ENCODE measurements at places on chromosomes 6 and 20.
A peak's percentile ranks its signal among the peaks of the same experiment; 100 is the strongest.

GRCh38 chr6:89161326-89162046 is 15.6 kb downstream of the PM20D2 start:
- DNase-seq = no peak

GRCh38 chr6:34630040-34630439 is 66.5 kb downstream of the ILRUN start:
- no peak for DNase-seq

GRCh38 chr6:13400772-13401171 is 72.4 kb upstream of the TBC1D7 start:
- no peak for DNase-seq

- DNase-seq = no peak
These were observed 42.3 kb downstream of the ANKEF1 start for GRCh38 chr20:10077081-10077471.

DNA sequence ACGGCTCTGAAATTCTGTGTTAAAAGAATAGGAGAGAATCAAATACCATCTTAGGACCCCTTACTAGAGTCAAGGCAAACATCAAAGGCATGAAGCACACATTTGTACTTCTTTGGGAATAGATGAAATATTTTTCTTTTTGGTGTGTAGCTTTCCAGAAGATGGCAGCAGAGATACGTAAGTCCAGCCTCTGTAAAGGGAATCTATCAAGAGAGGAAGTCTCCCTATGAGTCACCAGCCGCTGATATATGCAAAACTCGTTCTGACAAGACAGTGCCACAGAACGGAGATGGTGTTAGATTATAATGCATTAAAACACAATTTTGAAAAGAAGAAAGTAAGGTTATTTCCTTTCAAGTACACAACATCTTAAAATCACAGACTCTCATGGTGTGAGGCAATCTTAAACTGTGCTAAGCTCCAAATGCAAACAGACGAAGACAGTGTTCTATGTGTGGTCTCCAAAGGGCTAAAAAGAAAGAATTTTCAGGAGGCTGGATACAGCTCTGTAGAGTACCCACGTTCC is 120.0 kb upstream of the AGPAT4 start:
- DNase-seq = peak; percentile 3

DNA sequence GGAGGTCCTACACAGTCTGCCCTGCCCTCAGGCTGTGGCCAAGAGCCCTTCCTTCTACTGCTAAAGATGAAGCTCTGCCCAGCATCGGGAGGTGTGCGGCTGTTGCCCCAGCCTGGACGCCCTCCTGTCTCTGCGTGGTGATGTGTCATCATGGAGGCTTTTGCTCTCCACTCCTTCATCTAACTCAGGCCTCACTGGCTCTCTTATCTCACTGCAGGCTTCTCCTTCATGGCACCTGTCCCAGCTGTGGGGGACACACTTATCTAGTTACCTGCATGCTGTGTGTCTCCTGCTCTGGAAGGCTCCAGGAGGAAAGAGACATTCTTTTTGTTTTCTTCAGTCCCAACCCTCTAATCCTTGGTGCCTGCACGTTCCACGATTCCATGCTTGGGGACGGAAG is 89.1 kb downstream of the PSMG4 start:
- no peak for DNase-seq

- DNase-seq = no peak
These were observed 225.7 kb upstream of the TENT5A start for GRCh38 chr6:81978230-81978629.

- DNase-seq = no peak
These were observed 124.9 kb upstream of the ARID1B start for GRCh38 chr6:156652231-156652750.

DNA sequence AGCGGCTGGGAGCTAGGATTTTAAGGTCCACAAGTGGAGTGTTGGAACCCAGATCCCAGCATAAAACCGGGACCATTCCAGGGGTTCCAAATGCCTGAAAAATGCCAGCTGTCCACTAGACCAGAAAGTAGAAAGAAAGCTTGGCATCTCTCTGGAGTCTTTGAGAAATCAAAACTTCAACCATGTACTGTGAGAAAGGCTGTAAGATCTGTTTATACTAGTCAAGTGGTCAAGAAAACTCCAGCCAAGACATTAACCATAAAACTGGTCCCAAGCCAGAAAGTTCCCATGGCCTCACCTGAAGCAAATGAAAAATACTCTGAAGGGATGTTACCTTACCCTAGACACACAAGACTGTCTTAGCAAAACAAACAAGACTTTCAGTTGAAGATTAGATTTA is 112.6 kb downstream of the DCDC2 start:
- DNase-seq = no peak

- DNase-seq = no peak
These were observed at the start of gene THEMIS for GRCh38 chr6:127900935-127901334. THEMIS (minus strand) TSS chr6:127901058; CDS start chr6:127900932, 126 bp downstream.

- no peak for DNase-seq
These were observed 313.6 kb upstream of the SULF2 start for GRCh38 chr20:48098866-48099265.

GRCh38 chr20:62819494-62820174 is 2.8 kb downstream of the COL9A3 start:
- DNase-seq = no peak

- DNase-seq = no peak
These were observed 464 bp downstream of the EHMT2 start for GRCh38 chr6:31896856-31897611.

DNA sequence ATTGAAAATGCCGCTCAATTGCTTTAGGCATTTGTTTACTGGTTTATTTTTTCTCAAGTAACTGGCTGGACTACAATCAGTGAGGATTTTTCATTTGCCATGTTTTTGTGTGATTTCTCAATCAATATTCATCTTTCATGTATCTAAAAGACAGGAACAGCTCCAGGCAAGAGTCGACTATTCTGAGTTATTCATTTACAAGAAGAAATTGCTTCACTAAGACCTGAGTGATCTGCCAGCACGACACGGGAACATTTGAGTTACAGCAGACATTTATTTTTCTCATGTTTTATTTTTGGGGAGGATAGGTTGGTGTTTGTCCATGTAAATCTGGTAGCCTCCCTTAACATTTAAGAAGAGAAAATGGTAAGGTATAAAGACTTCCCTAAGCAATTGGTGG is 124.1 kb downstream of the CBLN4 start:
- DNase-seq = no peak

GRCh38 chr6:3326184-3326971 is 67.6 kb downstream of the PSMG4 start:
- no peak for DNase-seq

GRCh38 chr6:84061174-84061573 is 27.6 kb downstream of the MRAP2 start:
- no peak for DNase-seq

DNA sequence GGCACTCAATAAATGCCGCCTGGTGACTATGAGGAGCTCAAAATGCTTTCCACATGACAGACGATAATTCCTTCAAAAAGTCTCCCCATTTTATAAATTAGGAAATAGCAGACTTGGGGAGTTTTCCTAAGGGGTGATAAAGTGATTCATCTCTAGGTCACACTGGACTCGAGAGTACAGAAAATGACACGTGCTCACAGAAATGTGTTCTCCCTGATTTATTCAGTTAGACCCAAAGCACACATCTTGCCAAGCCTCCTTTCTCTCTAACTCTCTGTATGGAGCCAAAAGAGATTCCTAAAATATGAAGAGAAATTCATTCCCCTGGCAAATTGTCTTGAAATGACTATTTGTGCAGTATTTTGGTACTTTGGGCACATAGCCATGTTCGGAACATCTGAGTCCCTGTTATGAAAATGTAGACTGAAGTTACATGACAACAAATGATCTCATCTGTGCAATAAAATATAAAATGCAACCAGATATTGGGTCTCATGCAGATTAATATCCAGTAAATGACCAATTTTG is 381.1 kb downstream of the TFAP2B start:
- DNase-seq = no peak

GRCh38 chr20:50026746-50027575 is 44.2 kb downstream of the SNAI1 start:
- DNase-seq = no peak

DNA sequence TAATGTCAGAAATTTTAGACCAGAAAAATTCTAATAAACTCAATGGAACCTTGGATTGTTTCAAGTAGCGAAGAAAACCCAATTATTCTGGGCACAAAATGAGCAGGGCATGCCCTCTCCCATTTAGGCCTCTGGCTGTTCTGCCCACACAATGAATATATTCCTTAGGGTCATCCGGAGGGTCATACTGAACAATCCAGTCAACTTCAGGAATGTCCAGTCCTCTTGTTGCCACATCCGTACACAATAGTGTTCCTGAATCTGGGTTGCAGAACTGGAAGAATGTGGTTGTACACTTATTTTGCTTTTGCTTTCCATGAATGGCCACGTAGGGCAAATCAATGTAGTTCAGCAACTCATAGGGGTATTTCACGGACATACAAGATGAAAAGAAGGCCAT is 23.4 kb upstream of the RNF144B start:
- no peak for DNase-seq

- no peak for DNase-seq
These were observed 170.8 kb downstream of the SASH1 start for GRCh38 chr6:148513145-148514071.

DNA sequence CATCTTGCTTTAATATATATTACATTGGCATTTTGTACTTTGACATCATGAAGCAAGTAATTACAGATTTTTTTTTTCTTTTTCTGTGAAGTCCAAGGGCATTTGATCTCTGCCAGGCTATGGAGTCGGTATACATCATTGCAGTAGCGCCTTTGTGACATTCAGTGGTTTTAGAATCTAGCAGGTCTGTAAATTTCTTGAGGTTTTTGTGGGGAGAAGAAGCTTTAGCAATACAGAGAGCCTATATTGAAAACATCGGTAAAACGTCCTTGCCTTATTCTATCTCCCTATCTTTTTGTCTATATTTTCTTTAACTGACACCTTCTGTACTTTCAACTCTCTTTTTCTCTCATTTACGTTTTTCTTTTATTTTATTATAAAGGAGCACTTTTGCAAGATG is 47.2 kb downstream of the DUSP22 start:
- DNase-seq = no peak

GRCh38 chr20:32115211-32115767 is 5.8 kb downstream of the TM9SF4 start:
- no peak for DNase-seq

DNA sequence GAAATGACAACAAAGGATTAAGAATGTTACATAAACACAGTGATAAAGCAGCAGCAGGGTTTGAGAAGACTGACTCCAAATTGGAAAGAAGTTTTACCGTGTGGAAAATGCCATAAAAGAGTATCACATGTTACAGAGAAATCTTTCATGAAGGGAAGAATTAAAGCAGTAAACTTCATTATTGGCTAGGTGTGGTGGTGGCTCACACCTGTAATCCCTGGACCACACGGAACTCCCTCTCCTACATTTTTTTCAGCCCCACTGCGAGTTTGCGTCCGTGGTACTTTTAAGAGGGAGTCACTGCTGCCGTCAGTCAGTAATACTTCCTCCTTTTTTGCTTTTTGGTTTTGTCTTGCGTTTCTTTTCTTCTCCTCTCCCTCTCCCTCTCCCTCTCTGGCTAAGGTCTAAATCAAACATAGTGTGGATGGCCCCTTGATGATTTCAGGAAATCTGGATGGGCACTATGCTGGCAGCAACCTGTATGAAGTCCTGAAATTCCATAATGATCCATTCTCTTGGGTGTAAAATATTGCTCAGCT is 112.3 kb downstream of the MAN1A1 start:
- DNase-seq = no peak

DNA sequence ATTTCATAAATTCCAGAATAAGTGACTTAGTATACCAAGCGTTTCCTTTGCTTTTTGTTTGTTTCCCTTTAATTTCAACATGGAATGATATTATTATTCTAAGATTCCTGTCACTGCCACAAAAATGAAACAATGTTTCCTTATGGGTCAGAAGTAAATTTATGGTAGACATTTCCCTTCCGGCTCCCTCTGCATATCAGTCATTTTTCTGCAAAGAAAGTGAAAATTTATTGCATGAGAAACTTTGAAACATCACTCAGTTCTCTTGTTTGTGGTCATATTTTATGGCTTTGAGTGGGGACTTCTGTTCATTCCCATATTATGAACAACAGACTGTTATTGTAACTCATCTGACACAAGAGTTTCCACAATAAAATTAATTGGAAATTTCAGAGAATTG is 97.8 kb downstream of the NKAIN2 start:
- no peak for DNase-seq

DNA sequence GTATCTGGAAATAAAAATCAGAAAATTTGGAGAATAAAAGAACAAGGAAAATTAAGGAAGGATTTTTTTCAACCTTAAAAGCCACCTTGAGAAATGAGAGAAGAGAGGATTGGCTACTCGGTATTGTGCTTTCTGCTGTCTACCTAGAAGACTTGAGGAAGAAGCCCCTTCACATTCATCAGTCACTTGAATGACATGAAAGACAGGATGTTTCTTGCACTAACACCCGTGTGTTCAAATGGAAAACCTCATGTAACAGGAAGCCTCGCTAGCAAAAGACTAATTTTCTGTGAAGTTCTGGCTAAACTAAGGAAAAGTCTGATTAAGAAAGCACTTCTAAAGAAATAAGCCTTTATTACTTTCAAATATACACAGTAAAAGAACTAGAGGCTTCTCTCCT is 69.9 kb downstream of the OLIG3 start:
- no peak for DNase-seq

- no peak for DNase-seq
These were observed 28.9 kb downstream of the VEGFA start for GRCh38 chr6:43798688-43799444.

- no peak for DNase-seq
These were observed 520.6 kb downstream of the HDGFL1 start for GRCh38 chr6:23089981-23090380.

- no peak for DNase-seq
These were observed 27.4 kb upstream of the IGF2R start for GRCh38 chr6:159941286-159942113.

DNA sequence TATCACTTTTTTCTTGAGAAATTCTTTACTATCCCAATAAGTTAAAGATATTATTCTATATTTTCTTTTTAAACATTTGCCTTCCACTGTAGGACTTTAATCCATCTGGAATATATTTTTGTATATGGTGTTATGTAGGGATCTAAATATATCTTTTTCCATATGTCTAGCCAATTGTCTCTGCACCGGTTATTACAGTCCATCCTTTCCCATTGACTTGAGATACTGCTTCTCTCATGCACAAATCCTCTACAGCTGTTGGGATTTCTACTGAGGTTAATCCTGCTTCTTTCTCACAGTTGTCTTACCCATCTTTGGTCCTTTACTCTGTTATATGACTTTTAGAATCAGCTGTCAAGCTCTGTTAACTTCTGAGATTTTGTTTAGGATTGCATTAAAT is 483.8 kb upstream of the CDH4 start:
- no peak for DNase-seq

Data from stimulated activated CD4-positive, alpha-beta T cell treated with anti-CD3 and anti-CD28 coated beads, Interleukin-1b, Interleukin-23, amount 100 ng/mL, for 1 hour (primary cell).